ENCODE measurements at places on chromosomes 1 and 21.
A peak's percentile ranks its signal among the peaks of the same experiment; 100 is the strongest.

DNA sequence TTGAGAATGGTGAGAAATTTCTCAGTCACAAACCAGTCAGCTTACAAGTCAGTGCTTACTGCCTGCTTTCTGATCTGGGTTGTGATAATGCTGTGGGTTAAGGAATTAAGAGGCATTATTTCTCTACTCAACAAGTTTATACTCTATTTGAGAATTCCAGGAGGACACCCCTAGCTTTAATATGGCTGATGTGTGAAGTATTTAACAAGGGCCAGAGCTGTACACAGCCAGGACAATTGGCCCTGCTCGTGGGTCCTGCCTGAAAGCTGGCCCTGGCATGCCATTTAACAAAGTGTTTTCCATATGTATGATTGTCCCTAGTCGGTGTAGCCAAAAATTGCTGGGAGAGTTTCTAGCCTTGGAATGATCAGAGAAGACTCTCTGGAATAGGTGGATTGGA is 43.2 kb downstream of the HHAT start:
- no peak for DNase-seq

GRCh38 chr1:2378441-2378851 is 12.9 kb downstream of the MORN1 start:
- no peak for DNase-seq

DNA sequence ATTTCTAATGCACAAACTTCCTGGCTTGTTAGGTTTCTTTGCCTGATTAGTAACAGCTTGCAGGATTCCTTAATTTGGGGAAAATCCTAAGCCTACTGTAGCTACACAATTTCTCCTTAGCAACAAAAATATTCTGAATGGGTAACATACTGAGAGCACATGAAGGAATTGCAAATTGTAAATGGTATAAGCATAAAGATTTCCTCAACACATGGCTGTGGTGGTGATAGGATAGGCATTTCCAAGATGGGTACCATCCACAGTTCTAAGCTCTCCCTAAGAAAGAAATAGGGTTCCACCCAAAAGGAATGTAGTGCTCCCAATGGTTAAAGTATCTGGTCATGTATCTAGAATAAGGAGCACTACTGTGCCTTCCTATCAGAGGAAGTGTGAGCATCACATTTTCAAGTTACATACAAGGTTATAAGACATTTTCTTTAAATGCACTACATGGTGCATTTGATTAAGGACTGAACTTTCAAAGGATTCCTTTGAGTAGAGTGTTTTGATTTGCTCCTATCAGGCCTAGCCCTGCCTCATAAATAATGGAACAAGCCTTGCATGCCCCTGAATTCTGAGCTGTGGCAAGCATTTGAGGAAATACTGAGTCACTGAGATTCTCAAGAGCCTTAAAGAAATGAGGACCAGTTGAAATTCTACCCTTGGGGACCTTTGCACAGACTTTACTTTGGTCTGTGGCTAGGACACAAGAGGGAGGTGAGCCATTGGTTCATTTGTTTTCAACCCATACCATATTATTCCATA is 286.4 kb downstream of the PTBP2 start:
- no peak for DNase-seq

GRCh38 chr1:198364471-198364870 is 176.0 kb downstream of the ATP6V1G3 start:
- DNase-seq = no peak

- DNase-seq = no peak
These were observed 25.5 kb downstream of the VANGL2 start for GRCh38 chr1:160425847-160426246.

GRCh38 chr1:5992026-5992813 is at the start of gene NPHP4:
Gene NPHP4, minus strand, starts transcription at chr1:5992425. Its CDS starts 6,136 bp downstream, at chr1:5986289.
- peak; percentile 100 for DNase-seq

GRCh38 chr1:27137544-27138075 is 17.3 kb downstream of the SLC9A1 start:
- DNase-seq = no peak

DNA sequence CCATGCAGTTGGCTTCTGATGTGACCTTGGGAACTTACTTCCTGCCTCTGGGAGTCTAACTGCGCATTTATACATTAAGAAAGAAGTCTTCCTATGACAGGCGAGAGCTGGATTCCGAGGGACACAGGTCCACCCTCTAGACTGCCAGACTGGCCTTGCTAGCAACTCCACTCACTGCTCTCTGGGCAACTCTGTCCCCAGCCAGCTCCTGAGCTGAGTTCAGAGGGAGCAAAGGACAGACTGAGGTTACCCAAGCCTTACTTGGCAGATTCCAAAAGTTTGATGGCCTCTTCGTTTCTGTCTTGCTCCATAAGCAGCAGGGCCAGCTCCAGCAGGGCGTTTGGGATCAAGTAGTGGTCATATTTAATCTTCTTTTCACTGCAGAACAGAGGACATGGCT is 41.8 kb downstream of the TTC39A start:
- DNase-seq = no peak

DNA sequence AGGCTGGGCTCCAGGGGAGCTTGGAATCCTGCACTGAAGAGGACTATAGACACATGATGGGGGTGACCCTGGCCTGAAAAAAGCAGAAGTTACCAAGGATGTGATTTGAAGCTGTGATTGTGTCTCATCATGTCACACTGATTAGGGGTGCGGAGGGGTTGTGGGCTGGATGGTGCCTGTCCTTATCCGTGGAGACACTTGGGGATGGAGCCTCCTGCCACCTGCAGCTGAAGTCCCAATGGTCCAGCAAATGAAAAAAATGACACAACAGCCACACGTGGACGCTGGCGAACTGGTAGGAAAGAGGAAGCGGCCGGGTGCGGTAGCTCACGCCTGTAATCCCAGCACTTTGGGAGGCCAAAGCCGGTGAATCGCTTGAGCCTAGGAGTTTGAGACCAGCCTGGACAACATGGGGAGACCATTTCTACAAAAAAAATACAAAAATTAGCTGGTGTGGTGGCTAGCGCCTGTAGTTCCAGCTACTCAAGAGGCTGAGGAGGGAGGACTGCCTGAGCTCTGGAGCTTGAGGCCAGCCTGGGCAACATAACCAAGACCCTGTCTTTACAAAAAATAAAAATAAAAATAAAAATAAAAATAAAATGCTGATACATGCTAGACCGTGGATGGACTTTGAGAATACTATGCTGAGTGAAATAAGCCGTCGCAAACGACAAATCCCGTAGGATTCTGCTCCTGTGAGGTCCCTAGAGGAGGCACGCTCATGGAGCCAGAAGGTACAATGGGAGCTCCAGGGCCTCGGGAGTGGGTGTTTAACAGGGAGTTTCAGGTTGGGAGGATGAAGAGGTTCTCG is 838 bp upstream of the IBA57 start:
- no peak for DNase-seq

DNA sequence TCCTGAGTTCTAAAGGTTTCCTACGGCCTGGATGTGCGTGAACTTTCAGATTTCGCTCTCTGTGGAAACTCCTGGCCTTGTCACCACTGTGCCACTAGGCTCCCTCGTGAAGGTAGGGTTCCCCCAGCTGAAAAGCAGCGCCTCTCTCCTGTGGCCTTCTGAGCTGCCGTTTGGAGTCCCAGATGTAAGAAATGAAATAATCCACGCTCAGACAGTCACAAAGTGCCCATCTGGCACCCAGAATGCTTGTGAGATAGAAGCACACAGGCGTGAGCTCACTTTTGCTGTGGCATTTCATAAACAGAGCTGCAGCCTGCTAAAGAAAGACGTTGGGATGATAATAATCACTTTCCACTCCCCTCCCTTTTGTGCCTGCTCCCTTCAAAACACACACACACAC is 65.8 kb downstream of the LMO4 start:
- DNase-seq = no peak

DNA sequence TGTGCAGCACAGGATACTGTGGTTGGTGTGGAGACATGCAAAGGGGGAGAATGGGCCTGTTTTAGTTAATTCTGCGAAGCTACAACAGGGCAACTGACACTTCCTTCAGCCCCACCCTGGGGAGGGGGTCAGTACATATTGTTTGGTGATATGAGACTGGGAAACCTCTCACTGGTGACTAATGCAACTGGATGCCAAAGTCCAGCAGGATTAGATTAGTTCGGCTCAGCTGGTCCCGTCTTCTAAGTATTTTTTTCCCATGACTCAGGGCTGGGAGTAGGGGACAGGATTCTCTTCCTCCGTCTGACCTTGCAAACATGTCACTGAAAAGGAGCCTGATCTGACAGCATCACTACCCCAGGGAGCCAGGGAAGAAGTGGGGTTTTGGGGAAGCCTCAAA is 43.0 kb downstream of the PLXNA2 start:
- no peak for DNase-seq

DNA sequence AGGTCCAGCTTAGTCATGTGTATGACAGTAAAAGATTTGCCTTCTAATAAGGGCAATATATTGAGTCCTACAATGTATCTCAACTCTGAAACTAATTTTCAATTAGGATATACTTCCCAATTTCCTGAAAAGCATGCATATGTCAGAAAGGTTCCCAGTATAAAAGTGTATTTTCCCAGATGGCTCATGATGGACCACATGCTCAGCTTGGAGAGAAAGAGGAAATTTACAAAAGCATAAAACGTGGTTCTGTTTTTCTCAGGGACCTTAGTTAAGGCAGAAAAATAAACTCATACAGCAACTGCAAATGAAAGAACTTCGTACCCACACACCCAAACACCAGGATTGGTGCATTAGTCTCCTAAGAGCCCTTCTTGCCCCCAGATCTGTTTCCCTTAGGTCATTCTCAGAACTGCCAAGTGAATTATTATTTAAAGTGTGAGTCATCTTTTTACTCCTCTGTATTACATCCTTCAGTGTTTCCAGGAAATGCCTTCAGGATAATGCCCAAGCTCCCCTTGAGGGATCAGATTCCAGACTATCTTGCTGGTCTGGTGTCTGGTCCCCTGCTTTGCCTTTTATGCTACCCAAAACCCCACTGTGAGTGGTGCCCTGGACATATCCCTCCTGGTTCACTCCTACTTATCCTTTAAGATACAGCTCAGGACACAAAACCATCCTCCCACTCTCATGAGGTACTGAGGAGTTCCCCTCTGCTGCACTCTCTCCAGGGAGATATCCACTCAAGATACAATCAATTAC is 57.4 kb downstream of the SSX2IP start:
- DNase-seq = no peak

- DNase-seq = no peak
These were observed 86.3 kb upstream of the VANGL1 start for GRCh38 chr1:115555446-115555845.

Data from effector memory CD4-positive, alpha-beta T cell (primary cell).